ENCODE measurements at places on chromosomes 4 and X.

- no peak for DNase-seq
These were observed 3.0 kb downstream of the CISD2 start for GRCh38 chr4:102871772-102872171.

DNA sequence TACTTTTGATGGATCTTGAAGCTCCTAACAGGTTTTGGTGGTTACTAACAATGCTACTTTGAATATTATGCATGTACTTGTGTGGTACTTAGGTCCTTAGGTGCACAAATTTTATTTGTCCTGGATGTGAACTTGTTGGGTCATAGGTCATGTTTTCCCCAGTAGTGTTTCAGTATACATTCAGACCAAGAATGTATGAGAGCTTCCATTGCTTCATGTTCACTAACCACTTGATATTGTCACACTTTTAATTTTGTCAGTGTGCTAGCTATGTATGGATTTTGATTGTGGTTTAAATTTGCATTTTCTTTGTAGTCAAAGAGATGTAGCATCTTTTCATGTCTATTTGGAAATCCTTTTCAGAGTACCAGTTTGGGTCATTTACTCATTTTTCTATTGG lies 32.2 kb downstream of the CLCN3 start:
- no peak for DNase-seq

DNA sequence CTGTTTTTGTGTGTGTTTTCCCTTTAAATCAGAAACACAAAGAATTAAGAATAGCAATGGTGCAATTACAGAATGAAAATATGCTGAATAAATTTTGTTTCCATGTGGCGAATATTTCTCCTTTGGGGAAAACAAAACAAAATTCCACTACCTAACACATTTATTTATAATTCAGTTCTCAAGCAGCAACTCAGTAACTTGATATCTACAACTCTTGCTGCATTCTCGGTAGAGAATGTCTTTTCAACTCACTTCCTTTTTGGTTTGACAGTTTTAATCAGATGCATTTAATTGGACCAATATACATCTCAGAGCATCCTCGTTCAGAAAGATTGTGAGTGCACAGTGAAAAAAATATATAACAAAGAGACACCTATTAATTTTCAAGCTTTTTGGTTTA lies 30.8 kb downstream of the ZNF827 start:
- no peak for DNase-seq

- no peak for DNase-seq
These were observed 1100.6 kb downstream of the TECRL start for GRCh38 chr4:63308697-63309096.

DNA sequence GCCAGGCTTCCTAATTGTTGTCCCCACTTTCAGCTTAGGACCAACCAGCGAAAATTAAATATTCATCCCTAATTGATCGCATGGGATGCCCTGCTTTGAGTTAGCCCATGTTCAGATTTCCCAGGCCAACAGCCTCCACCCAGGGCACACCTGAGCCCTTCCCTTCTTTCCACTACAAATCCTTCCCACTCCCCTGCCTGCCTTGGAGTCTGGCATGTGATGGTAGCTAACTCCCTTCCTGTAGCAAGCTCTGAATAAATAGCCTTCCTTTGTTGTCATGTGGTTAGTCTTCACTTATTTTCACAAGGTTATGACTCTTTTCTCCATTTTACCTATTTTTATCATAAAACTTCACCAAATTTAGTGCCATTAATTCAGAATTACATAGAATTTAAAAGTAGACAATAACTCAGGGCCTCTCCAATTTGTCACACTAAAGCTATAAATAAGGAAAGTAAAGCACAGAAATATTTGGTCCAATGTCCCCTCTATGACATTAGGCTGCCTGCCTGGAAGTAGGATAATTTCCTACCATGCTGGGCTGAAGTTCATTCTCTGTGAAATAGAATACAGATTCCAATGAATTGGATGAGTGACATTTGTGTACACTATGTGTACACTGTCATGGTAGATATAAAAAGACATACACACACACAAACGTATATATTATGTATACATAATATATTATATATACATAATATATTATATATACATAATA lies 166.4 kb upstream of the CPEB2 start:
- no peak for DNase-seq

DNA sequence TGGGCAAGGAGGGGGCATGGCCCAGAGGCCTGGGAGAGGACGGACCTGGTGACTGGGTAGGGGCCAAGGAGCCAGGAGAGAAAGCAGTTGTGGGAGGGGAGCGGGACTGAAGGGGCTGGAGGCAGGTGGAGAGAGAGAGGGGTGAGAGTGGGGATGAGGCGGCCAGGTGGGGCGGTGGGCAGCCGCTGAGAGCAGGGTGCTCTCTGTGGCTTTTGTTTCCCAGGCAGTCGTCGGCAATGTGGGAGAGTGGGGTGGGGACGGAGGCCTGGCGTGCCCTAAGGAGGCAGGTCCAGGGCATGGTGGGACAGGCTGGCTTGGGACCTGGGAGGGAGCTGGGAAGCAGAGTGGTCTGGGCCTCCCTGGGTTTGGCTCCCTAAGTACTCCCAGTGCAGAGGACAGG lies 3.2 kb upstream of the ATP2B3 start:
- DNase-seq = no peak

DNA sequence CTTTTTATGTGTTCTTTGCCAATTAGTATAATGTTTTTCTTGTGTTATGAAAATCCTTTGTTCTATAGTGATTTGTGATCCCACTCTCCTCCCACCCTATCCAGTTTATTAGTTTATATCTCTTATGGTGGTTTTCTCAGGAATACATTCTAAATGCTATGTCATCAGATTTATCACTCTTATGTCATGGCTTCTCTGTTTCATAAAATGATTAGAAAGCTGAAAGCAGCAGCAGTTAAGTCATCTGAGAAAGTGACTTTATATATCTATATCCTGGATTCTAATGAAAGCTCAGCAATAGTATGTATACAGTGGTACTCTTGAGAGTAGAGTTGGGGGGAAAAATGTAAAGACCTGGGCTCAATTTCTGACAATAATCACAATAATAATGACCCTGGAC lies 41.2 kb downstream of the NCAPG start:
- no peak for DNase-seq

GRCh38 chr4:184408021-184408683 lies 66.2 kb downstream of the IRF2 start:
- no peak for DNase-seq

- DNase-seq = no peak
These were observed 29.1 kb downstream of the HADH start for GRCh38 chr4:108018884-108019187.

DNA sequence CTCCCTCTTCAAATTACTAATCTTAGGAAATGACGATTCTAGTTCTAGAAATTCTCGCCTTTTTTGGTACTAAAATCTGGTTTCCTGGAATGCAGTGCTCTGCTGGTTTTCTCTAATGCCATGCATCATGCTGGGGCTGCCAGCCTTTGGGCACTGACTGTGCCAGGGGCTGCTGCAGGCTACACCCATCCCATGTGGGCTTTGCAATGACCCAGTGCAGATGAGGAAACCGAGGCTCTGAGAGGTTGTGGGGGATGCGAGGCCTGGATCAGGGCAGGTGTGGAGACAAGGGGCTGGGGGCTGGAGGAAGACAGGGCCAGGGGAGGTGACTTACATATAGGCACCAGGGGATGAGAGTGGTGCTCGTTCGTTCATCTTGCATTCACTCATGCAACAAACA lies 95.3 kb downstream of the HMX1 start:
- no peak for DNase-seq

GRCh38 chr4:189940178-189941004 lies at the start of gene FRG1:
TSS of gene FRG1 (plus strand) at chr4:189940872. CDS start at chr4:189941010, 138 bp downstream.
- no peak for DNase-seq

- no peak for DNase-seq
These were observed 936 bp upstream of the PGK1 start for GRCh38 chrX:78103001-78103622.

All from activated gamma-delta T cell (primary cell).